ENCODE measurements at places on chromosomes 16 and 17.
A peak's percentile ranks its signal among the peaks of the same experiment; 100 is the strongest.

- no peak for DNase-seq
Measured at GRCh38 chr17:17886726-17887125, 49.9 kb upstream of the SREBF1 start.

- DNase-seq: peak; percentile 36
Measured at GRCh38 chr17:35241520-35241919, 1.4 kb upstream of the SLFN5 start.

DNA sequence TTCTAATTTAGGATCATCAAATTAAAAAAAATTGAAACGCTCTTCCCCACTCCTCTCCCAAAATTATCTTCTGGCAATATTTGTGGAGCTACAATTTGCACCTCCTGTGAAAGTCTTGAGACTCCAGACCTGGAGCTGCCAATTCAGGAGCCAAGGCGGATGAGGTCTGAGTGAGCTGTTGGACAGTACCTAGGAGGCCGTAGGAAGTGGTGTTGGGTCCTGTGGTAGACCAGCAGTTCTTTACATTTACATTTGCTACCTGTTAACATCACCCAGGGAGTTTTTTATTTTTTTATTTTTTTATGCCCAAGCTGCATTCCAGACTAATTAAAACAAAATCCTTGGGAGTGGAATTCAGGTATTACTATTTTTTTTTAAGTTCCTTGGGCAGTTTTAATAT, 271.0 kb downstream of the PHKB start:
- no peak for DNase-seq

DNA sequence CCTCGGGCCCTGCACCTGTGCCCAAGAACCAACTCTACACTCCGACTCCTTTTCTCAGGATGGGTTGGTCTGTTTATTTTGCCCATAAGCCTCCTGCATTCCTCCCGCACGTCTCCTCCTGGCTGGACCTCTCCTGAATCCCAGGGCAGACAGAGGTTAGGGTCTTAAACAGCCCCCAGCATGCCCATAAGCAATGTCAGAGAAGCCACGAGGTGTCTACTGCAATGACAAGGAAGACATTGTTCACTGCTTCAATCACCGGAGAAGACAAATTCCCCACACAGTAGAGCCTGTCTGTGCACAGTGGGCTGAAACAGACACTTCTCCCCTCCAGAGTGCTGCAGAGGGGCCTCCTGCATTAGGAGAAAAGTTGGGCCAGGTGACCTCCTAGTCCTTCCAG, 230.6 kb upstream of the RPL38 start:
- DNase-seq: no peak

DNA sequence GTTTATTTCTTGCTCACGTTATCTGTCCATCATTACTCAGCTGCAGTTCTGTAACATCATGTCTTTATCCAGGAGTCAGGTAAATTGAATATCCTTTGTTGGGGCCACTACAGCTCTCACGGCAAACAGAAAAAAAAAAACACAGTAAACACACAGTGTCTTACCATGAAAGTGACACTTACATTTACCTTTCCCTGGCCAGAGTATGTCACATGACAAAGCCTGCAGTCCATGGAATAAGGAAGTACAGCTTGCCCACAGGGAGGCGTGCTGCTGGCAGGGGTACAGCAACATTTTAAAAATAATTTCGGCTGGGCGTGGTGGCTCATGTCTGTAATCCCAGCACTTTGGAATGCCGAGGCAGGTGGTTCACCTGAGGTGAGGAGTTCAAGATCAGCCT, 85.7 kb upstream of the HS3ST4 start:
- no peak for DNase-seq

DNA sequence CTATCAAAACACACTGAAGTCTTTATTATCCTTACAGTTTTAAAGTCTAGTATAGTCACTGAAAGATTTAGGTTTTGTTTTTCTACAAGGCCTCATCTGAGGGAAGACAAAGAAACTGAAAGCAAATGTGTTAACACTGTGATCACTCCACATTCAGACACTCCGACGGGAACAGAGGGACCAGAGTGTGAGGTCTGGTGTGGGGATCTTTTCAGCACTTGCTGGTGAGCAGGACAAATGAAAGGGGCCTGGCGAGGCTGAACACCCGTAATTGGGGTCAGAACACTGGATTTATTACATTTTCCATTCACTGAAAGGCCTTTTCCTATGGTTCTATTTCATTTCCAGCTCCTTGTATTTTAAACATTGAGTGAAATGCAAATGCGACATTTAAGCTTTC, 910.5 kb downstream of the CDH11 start:
- DNase-seq: no peak

DNA sequence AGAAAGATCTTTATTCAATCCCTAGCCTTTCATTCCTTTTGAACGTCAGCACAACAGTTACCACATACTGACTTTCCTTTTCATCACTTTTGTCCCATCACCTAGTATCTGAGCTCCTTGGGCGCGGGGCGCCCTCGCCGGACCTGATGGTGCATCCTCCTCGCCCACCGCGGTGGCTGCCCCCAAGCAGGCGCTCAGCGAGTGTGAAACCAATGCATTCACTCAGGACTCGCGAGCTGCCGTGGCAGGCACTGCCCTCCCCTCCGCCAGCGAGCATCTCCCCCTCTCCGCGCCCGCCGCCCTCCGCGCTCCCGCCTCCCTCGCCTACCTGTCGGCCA, 756 bp downstream of the KLHL11 start:
- no peak for DNase-seq

- DNase-seq: no peak
Measured at GRCh38 chr17:67481808-67482207, 104.7 kb downstream of the PITPNC1 start.

DNA sequence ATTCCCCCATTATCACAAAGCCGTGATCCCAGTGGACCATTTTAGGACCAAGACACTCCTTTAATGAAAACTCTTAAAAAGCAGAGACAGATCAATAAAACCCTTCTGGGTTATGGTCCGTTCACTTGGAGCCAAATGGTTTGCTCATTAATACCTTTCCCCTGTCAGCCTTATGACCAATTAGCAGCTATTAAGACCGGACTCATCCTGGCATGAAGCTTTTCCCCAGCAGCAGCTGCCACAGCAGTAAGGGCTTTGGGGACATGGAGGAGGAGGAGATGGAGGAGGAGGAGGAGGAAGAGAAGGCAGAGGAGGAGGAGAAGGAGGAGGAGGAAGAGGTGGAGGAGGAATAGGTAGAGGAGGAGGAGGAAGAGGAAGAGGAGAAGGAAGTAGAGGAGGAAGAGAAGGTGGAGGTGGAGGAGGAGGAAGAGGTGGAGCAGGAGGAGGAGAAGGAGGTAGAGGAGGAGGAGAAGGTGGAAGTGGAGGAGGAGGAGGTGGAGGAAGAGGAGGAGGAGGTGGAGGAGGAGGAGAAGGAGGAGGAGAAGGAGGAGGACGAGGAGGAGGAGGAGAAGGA, 50.1 kb upstream of the IRX3 start:
- DNase-seq: no peak

- no peak for DNase-seq
Measured at GRCh38 chr16:4651827-4652226, 27.2 kb downstream of the MGRN1 start.

DNA sequence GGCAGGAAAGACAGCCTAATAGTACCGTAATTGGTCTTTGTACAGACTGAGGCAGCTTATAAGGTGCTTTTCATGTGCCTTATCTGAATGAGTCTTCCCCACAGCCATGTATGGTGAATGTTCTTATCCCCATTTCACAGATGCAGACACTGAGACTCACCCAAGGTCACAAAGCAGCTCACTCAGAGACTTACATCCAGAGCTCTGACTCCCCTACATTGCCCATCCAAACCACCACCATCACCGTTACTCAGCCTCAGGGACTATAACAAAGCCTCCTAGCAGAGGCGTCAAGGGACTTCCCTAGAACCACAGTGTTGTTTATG, 627 bp upstream of the GPR179 start:
- no peak for DNase-seq

GRCh38 chr16:1800701-1801100, 7.2 kb upstream of the IGFALS start:
- no peak for DNase-seq

DNA sequence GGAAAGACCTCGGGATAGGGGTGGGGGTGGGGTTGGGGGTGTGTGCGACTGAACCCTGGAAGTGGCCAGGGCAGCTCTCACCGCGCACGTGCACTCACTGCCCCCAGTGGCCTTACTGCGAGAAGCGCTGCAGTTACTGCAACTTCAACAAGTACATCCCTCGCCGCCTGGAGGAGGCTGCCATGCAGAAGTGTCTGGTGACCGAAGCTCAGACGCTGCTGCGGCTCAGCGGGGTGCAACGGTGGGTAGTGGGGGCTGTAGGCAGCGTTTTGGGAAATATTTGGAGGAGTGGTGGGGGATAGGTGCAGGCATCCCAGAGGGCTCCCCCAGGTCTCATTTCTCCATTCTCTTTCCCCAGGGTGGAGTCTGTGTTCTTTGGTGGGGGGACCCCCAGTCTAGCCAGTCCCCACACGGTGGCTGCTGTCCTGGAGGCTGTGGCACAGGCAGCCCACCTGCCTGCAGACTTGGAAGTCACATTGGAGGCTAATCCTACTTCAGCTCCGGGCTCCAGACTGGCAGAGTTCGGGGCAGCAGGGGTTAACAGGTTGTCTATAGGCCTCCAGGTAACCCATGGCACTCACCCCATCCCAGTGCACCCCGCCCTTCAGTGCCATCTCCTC, 972 bp downstream of the RSAD1 start:
- DNase-seq: peak; percentile 94

DNA sequence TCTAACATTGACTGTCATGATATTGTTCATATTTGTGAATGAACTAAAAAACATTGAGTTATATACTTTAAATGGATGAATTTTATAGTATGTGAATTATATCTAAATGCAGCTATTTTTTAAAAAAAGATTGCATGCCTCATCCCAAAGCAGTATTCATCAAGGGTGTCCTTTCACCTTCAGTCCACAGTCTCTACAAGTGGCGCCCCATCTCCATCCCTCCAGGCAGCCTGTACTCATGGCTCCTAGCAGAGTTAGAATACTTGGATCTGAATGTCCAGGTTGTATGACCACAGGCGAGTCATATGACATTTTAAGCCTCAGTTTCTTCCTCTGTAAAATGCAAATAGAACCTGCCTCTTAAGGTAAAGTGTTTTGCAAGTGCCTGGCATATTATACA, 69.8 kb downstream of the TMEM100 start:
- no peak for DNase-seq

- DNase-seq: no peak
Measured at GRCh38 chr16:239948-240277, 5.3 kb downstream of the FAM234A start.

GRCh38 chr16:46884513-46885293, 541 bp downstream of the GPT2 start:
- DNase-seq: no peak

DNA sequence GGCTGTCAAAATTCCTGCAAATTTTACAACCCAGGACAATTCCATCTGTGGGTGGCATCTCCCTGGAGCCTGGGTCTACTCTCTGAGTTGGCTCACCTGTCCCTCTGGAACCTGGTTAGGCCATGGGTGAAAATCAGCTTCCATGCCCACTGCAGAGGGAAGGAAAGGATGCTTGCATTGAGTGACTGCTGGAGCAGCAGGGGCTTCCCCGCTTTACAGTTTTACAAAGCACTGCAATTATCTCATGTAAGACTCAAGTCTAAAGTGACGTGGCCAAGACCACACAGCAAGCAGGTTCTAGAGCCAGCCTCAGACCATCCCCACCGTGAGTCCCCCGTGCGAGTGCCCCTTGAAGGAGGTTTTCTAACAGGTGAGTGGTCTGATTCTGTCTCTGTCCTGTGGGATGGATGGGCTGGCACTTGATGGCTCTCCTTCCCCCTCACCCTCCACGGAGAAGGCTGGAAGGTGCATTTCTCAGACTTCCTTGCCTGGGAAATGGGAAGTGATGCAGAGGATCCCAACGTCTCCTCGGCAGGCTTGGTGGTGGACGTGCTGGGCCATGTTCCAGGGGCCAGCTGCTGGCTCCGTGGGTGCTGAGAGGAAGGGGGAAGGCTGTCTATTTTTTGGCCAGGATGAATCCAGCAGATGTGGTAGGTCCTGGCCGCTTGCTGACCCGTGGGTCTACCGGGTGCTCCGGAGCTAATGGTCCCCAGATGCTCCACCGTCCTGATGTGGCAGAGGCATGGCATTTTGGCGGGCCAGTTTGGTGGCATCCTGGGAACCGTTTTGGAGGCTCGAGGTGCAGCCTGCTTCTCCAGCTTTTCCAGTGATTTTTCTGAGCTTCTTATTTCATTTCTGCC, 26.3 kb upstream of the CBX4 start:
- no peak for DNase-seq

GRCh38 chr17:4187076-4187475, 44.1 kb downstream of the CYB5D2 start:
- peak; percentile 57 for DNase-seq

DNA sequence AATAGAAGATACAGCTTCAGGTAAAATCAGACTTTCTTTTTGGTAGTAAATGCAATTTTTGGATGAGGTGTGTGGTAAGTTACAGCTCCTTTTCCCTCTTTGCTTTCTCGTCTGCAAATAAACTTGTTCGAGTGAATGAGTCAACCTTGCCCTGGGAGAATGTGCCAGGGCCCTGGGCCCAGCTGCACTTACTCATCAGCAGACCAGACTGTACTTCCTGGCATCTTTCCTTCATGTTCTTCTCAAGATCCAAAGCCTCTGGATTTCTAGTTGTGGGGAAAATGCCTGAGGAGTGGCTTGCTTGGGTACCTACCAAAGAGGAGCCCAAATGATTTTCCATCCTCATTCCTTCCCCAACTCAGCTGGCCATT, 5.4 kb upstream of the G6PC1 start:
- no peak for DNase-seq

DNA sequence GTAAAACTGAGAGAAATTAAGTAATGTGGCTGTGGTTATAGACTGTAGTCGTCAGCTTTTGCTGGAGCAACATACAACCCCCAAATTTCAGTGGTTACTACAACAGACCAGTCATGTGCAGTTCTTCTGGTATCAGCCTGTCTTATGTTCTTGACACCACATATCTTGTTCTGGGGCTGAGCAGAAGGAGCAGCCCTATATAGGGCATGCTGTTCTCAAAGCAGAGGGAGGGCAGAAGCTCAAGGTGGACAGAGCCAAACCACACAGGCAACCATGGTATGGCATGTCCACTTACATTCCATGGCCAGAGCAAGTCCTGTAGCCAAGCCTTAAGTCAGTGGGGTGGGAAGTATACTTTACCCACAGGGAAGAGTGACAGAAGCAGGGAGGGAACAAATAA, 7.7 kb downstream of the PRKAR1A start:
- DNase-seq: no peak

DNA sequence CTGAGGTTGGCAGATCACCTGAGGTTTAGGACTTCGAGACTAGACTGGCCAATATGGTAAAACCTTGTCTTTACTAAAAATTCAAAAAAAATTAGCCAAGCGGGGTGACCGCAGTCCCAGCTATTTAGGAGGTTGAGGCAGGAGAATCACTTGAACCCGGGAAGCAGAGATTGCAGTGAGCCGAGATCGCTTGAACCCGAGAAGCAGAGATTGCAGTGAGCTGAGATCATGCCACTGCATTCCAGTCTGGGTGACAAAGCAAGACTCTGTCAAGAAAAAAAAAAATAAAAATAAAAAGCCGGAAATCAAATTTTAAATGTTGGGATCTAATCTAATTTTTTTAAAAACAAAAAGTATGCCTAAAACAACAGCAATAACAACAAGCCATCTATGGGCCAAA, 56.3 kb downstream of the ABCC1 start:
- DNase-seq: no peak

Measured in H9 (cell line).